ENCODE measurements at places on chromosomes 12 and 14. TPM values are rescaled to one million over a fixed set of nuclear protein-coding genes. Genes with fewer than 3 reads are reported as not detected.

DNA sequence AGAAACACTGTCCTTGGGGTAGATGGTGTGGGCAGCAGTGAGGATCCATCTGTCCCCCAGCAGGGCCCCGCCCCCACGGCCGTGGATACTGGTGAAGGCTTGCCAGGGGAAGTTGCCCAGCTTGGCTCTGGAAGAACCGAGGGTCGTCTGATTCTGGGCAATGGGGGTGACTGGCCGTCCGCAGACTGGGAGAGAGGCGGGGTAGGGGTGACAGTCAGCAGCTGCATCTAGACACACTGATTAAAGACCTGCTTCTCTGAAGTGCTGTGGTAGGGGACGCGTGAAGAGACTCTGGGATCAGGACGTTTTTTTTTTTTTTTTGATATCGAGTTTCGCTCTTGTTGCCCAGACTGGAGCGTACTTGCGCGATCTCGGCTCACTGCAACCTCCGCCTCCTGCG lies 4.7 kb upstream of the C1R start:
- no peak for DNase-seq

DNA sequence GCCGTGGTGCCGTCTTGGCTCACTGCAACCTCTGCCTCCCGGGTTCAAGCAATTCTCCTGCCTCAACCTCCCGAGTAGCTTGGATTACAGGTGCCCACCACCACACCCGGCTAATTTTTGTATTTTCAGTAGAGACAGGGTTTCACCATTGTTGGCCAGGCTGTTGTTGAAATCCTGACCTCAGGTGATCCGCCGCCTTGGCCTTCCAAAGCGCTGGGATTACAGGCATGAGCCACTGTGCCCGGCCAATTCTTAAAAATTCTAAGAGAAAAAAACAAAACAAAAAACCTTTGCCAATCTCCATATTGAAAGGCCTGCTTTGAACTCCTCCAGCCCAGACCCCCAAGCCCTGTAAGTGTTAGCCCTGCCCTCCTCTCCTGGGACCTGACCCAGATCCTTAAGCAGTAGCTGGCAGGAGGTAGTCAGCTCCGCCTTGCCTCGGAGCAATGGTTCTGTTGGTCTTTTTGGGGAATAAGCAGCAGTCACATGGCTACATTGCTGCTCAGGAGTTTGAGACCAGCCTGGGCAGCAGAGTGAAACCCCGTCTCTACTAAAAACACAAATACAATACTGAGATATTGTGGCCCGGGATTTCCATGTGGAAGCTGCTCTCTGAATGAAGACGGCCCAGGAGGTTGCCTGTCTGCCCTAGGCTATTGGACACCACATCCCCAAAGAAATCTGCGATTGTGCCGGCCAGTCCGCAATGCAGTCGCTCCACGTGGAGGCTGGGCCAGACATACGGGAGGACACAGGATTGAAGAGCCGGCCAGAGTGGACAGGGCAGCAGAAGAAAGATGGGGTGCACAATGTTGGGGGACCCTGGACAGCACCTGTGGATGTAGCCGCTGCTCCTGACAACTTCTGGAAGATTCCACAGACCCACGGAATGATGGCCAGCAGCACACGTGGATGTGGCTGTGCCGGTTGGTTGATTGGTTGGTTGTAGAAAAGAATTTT lies 28.8 kb upstream of the BEGAIN start:
- DNase-seq, result no peak

GRCh38 chr12:54831631-54832030 lies 22.7 kb upstream of the MUCL1 start:
- no peak for DNase-seq

- peak; percentile 23 for DNase-seq
These were observed 652 bp downstream of the SUPT16H start for GRCh38 chr14:21382886-21383847.

GRCh38 chr14:102140750-102141145 lies 1.1 kb downstream of the WDR20 start:
- no peak for DNase-seq

- DNase-seq, result no peak
These were observed 192.7 kb downstream of the PTPRO start for GRCh38 chr12:15515010-15515409.

DNA sequence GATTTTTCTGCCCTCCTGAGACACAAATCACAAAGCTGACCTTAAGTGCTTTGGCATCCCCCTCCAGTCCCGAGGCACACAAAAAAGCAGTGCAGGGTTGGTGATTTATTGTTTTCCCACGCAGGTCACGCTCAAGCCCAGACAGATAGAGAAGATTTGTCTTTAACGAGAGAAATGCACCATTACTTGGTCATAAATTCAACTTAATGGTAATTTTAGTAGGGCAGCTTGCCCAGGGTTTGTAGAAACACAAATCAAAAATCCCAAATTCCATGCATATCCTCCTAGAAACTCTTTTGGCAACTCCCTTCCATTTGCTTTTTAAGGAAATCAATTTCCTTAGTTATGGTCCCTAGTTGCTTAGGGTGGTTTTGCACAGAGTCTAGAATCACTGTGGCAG lies 132.6 kb downstream of the IGF1 start:
- DNase-seq, result no peak

DNA sequence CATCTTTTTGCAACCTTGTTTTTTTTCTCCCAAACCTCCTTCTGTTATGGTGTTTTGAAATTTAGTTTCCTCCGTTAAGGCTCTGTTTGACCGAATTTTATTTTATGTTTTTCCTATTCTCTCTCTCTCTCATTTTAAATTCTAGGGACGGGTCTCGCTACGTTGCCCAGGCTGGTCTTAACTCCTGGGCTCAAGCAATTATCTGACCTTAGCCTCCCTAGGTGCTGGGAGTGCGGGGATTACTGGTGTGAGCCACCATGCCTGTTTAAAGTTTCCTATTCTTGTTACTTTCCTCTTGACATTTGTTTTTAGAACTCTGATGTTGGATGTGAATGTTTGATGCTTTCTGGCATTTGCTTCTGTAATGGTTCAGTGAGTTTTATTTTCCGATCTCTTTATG lies 1.0 kb downstream of the ZC3H14 start:
- DNase-seq, result no peak

- no peak for DNase-seq
These were observed 7.1 kb downstream of the SERPINA5 start for GRCh38 chr14:94588311-94588710.

GRCh38 chr14:70882776-70883492 lies 24.3 kb upstream of the PCNX1 start:
- no peak for DNase-seq

DNA sequence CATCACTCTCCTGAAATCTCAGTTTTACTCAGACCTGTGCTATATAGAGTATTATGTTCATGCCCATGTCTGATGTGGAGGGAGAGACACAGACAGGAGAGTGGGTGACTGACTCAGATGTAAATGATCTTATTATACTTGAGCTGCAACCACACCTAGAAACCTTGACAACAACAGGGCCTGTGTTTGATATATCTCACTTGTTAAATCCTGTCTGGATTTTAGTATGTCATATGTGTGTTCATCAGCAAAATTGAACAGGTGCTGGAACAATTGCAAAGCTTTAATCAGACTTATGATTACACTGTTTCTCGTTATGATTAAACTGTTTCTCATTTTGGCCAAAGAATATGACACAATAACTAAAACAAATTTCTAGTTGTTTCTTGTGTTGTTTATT lies 37.7 kb downstream of the DIP2B start:
- DNase-seq, result no peak

- no peak for DNase-seq
These were observed 42.3 kb downstream of the CHGA start for GRCh38 chr14:92965281-92965680.

GRCh38 chr12:20342111-20342510 lies 26.2 kb upstream of the PDE3A start:
- DNase-seq, result no peak

Gene CPNE6
- not detected for polyA plus RNA-seq

Gene P2RX2
- not detected for polyA plus RNA-seq

Gene SERPINA3
- 408 TPM for polyA plus RNA-seq

Gene AQP2
- polyA plus RNA-seq, result 0.04 TPM

Gene LPAR5
- polyA plus RNA-seq, result 1.7 TPM

Gene ZFHX2
- 0.25 TPM for polyA plus RNA-seq

Data from heart right ventricle (tissue), 16 donors.